ENCODE measurements at places on chromosomes 2 and 18. TPM values are rescaled to one million over a fixed set of nuclear protein-coding genes. Genes with fewer than 3 reads are reported as not detected.

Gene ERBB4
- 0.17 TPM for total RNA-seq

Gene SP140
- 0.87 TPM for total RNA-seq

Gene WDCP
- 11.2 TPM for total RNA-seq

Gene RHOB
- 138 TPM for total RNA-seq

Gene ASB18
- total RNA-seq = not detected

All from smooth muscle cell of trachea (primary cell).